ENCODE measurements at places on chromosomes 6 and 20.

- no peak for DNase-seq
These were observed 186.6 kb upstream of the OPRM1 start for GRCh38 chr6:153852481-153852880.

GRCh38 chr6:155889410-155889809 lies 433.8 kb upstream of the NOX3 start:
- DNase-seq: no peak

DNA sequence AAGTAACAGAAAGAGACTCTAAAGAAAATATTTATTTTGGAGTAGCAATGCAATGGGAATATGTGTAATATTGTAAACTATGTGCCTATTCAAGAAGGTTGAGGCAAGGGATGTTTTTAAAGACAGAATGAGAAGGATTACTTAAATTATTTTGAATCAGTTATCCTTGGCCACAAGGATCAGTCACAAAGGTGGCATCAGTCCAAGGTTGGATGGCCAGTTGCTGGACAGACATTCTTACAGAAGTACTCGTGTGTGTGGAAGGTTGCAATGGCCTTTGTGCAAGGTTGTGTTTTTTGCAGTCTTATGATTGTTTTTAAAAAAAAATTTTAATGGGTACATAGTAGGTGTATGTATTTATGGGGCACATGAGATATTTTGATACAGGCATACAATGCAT lies 2.0 kb downstream of the QRSL1 start:
- no peak for DNase-seq

DNA sequence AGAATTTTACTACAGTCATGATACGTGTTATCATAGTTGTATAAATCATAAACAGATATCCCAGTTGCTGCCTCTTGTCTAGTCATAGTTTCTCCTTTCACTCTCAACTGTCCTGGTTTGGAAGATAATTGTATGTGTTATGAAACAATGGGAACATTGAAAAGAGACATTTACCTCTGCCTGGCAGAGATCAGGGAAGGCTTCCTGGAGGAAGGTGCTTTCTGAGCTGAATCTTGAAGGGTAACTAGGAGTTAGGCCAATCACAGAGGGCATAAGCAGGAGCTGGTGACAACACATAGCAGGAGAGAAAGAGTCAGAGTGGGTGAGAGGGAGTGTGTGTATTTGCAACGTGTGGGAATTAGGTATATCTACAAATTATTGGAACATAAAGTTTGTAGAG lies 5.4 kb downstream of the ASXL1 start:
- DNase-seq: no peak

- DNase-seq: no peak
These were observed 408.7 kb downstream of the MMUT start for GRCh38 chr6:49054311-49054710.

DNA sequence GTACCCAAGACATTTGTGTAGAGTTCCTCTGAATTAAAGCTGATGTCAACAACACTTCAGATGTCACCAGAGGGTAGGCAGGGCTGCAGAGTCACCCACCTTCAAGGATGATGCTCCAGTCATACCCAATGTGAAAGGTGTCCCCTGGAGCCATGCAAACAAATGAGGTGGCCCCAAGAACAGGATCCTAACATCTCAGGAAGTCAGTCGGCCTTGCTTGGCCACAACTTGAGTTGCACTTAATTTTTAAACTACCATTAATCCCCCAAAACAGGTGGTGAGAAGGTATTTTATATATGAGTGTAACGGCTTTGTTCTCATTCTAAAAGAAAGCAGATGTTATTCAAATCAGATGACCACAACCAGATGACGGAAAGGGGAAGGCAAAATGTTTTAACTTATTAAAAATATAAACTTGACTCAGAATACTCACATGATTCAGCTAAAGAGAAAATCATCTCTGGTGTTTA lies 21.1 kb upstream of the SERPINB1 start:
- DNase-seq: no peak

- peak; percentile 65 for DNase-seq
These were observed 61.4 kb downstream of the GPR6 start for GRCh38 chr6:110039364-110039980.

- no peak for DNase-seq
These were observed 30.9 kb upstream of the ALDH8A1 start for GRCh38 chr6:134980846-134981245.

DNA sequence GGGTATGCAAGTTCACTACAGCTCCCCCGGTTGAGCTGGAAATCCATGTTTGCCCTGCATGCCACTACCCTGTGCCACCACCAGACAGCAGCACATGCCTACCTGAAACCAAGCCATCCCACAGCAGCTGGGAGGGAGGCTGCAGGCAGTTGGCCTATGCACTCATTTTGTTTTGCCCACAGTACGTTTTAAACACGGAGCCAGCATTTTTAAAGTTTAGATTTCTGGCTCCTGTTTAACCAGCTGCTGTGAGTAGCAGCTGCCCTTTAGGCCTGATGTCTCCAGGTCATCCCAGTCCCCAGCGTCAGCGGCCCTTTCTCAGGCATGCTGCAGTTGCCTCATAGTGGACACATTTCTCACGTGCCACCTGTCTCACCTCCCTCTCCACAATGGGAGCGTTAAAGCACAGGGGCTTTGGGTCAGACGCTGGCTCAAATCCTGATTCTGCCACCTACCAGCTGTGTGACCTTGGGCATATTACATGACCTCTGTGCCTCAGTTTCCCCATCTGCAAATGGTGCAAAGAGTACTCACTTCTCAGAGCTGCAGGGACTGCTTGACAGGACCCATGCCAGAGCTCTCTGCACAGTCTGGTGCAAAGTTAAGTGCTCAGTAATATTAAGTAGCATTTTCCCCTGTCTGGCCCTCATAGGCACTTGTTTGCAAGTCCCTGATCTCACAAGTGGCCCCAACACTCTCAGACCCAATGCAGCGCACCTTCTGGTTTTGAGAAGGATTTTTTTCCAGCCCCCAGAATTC lies 8.2 kb upstream of the UBE2V1 start:
- no peak for DNase-seq

- DNase-seq: peak; percentile 40
These were observed 30.1 kb upstream of the SLC16A10 start for GRCh38 chr6:111057074-111057752.
